ENCODE measurements at places on chromosomes 12 and 14.

DNA sequence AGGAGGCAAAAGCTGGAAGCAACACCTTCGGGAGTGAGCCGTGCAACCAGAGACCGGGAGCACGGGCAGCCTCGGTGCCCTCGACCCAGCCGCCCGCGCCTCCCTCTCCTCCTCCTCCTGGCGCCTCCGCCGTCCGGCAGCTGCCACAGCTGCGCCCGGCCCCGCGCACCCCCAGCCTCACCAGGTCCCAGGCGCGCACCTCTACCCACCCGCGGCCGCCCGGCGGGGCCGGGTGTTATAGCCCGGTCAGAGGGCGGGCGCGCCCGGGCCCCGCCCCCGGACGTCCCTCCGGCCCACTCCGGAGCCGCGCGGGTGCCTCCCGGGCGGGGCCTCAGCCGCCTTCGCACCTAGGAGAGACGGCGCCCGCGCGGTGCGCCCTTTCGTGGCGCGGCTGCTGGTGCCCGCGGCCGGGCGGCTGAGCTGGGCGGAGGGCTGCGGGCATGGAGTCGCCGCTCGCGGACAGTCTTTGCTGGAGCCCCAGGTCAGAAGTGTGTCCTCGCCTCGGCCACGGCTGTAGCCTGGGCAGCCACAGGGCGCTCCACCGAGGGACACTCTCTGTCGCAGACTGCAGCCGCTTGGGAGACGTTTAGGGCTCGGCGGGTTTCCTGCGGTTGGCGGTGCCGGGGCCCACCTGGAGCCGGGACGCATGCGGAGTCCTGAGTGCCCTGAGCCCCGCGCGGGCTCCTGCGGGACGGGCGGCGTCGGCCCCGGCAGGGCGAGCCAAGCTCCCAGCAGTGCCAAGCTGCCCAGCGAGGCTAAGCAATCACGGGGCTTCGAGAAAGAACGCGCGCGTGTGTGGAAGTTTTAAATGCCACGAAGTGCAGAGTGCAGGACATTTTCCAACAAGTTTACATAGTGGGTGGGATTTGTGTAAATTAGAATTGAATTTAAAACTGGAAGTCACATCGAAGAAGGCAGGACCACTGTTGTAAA is at the start of gene CPM:
CPM (minus strand) TSS at position 211 of the 933 bp plus-strand sequence. CDS start 334 bp downstream, outside the sequence.
- no peak for DNase-seq

DNA sequence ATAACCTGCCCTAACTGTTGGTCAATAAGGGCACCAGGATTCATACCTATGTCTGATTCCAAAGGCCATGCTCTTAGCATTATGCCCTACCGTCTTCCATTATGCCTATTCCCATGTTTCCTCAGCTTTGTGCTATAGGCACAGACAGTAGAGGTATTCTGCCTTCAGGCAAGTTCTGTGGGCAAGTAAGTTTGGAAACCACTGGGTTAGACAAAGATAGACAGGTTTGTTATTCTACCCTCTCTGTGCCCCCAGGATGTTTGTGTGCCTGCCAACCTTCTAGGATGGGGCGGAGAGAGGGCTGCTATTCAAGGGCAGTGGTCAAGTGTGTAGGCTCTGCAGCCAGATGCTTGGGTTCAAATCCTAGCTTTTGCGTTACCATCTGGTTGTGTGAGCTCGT is 4.6 kb downstream of the RAPGEF3 start:
- DNase-seq: no peak

DNA sequence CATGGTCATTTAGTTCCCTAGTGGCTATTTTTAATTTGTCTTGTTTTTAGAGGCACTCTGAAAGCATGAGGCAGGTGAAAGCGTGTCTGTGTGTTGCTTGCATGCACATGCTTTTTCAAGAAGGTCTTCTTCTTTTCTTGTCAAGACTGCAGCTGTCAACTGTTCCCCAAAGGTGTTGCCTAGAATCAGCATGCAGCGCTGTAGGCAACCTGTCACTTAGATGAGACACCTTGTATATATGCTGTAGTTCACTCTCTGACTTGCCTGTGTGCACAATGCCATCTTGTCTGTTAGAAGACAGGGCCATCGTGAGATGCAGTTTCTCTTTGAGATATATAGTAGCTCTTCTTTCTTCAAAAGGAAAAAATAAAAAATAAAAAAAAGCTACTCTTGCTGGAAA is 885.7 kb downstream of the DIO2 start:
- DNase-seq: no peak

DNA sequence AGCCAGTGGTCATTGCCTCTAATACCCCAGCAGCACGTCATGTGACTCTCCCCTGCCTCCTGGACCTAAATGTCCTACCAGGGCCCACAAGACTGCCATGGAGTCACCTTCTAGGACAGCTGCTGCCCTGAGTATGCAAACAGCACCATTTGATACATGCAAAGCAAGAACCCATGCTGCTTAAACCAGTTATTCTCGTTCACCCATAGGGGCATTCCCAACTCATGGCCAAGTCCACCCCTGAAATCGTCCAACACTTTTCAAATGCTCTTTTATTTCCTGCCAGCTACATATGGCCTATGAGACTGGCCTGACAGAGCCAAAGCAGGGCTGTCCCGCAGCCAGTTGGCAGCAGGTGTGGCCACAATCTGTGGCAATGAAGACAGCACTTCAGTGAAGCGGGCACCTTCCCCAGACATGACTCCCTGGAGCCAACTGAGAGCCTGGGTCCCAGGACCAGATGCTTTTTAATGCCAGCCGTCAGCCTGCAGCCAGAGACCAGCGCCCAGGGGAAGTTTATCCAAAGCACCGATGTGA is 99.9 kb downstream of the BCAT1 start:
- DNase-seq: no peak

DNA sequence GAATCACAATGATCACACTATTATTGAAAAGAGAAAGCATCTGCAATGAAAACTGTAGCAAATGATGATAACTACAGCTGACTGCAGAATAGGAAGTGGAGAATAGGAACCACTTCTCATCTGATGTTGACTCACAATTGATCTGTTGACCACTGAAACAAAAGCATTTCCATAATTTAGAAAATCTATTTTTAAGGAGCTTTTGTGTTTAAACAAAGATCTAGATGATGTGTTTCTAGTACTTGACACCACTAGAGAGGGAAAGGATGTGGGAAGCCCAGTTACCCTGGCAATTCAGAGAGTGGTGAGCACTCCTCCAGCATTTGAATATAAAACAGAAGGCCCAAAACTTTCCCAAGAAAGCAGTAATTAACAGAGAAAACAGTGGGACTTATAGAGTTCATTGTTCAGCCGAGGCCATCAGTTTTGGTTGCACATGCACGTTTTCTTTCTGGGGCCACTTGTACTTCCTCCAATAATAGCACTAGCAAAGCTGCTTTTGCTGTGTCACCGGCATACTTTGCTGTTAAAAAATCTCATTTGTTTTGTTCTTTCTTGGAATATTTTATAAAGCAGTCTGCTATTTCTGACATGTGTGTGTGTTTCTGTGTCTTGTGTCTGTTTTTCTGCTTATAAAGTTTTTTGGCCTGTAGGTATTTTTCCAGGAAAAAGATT is 76.1 kb upstream of the HECTD1 start:
- peak; percentile 70 for DNase-seq

- no peak for DNase-seq
These were observed 2.5 kb downstream of the SCN8A start for GRCh38 chr12:51593539-51593938.

- no peak for DNase-seq
These were observed 90.1 kb upstream of the KCNA1 start for GRCh38 chr12:4819654-4820053.

- DNase-seq: no peak
These were observed 7.3 kb downstream of the HELB start for GRCh38 chr12:66309606-66310005.

GRCh38 chr12:98341732-98342131 is 173.7 kb upstream of the TMPO start:
- DNase-seq: peak; percentile 19

GRCh38 chr12:112031472-112031871 is 18.2 kb downstream of the ERP29 start:
- no peak for DNase-seq

GRCh38 chr14:25552826-25553225 is 502.9 kb upstream of the STXBP6 start:
- no peak for DNase-seq

- DNase-seq: no peak
These were observed 1.4 kb downstream of the ZFYVE1 start for GRCh38 chr14:73025544-73025943.

DNA sequence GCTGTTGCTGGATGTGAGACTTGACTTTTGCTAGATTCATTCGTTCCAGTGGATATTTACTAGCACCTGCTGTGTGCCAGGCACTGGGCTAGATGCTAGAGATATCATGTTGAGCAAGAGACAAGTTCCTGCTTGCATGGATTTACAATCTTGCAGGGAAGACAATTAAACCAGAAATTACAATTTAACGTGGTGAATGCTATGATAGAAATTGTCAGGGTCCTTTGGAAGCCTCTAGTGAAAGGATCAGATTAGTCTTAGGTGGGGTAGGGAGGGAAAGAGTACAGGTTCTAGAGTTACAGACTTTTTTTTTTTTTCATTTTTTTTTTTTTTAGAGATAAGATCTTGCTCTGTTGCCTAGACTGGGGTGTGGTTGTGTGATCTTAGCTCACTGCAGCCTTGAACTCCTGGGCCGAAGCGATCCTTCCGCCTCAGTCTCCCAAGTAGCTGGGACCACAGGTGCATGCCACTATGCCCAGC is 36.7 kb downstream of the SPATS2 start:
- no peak for DNase-seq

DNA sequence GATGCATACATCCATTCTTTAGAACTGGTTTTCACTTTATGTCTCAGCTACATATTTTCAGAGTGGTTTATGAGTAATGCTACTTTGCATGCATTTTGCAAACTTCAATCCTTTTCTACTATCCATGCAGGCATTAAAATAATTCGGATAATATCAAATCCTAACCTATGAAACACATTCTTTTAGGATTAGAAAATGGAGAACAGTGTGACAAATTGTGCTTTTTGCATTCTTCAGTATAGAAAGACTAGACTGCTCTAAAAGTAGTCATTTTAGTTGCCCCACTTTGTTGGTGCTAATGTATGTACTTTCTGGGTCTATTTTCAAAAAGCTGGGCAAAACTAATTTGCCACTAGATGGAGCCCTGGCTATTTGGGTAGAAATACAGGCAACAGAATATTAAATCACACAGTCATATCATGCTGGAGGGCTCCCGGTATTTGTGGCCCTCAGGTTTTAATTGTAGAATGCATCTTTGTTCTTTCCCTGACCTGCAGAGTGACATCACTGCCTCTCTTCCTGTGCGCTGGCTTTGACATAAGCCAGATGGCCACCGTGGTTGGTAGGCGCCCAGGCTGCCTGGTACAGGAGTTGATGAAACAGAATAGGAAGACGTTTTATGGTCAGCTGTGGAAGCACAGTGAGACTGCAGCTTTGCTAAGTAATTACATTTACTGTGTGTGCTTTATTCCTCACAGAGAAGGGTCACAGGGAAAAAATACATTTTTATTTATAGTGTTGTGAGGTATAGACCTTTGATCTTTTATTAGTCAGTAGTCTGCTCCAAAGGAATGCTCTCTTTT is 28.1 kb downstream of the MSRB3 start:
- no peak for DNase-seq

- no peak for DNase-seq
These were observed 1.5 kb upstream of the STAT6 start for GRCh38 chr12:57112492-57113294.

DNA sequence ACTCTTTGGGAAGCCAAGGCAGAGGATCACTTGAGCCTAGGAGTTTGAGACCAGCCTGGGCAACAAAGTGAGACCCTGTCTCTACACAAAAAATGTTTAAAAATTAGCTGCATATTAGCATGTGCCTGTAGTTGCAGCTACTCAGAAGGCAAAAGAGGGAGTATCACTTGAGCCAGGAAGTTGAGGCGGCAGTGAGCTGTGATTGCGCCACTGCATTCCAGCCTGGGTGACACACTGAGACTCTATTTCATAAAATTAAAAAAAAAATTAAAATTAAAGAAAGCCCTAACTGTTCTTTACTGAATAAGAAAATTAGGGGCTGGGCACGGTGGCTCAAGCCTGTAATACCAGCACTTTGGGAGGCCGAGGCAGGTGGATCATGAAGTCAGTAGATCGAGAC is 27.0 kb downstream of the SENP1 start:
- no peak for DNase-seq

GRCh38 chr12:851913-852312 is 97.6 kb downstream of the RAD52 start:
- DNase-seq: no peak

- DNase-seq: no peak
These were observed 31.7 kb downstream of the ATP2A2 start for GRCh38 chr12:110312581-110313360.

- DNase-seq: no peak
These were observed 286.8 kb downstream of the LRIG3 start for GRCh38 chr12:58633479-58633878.

DNA sequence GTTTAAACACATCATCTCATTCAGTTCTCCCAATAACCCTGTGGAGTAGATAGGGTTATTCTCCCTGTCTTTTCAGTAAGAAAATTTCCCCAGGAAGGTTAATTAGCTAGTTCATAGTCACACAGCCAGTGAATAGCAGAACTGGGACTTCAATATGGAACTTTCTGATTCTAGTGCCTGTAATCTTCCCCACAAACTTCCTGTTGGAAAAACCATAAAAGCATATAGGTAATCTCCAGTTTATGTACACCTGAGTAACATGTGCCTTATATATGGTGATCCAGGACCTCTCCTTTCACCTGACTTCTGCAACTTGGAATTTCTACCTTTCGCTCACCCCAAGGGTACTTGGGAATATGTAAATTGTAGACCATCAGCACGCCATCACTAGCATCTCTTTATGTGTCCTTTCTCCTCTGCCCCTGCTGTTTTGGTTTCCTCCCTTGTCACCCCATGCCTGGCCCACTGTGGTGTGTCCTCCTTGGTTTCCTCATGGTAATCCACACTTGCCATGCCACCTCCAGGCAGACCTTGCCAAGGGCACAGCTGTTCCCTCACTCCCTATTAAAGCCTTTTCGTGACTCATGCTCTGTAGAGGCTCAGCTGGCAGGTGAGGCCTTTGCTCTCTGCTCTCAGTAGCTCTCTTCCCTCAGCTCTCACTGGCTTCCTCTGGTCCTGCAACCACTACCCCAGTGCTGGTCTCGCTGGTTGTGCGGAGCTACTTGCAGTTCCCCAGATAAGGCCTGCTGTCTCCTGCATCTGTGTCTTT is 16.7 kb downstream of the TBC1D30 start:
- no peak for DNase-seq

- DNase-seq: no peak
These were observed 110.4 kb downstream of the ZFP36L1 start for GRCh38 chr14:68682166-68683103.

- DNase-seq: no peak
These were observed 731.9 kb downstream of the NRXN3 start for GRCh38 chr14:78902010-78902623.

DNA sequence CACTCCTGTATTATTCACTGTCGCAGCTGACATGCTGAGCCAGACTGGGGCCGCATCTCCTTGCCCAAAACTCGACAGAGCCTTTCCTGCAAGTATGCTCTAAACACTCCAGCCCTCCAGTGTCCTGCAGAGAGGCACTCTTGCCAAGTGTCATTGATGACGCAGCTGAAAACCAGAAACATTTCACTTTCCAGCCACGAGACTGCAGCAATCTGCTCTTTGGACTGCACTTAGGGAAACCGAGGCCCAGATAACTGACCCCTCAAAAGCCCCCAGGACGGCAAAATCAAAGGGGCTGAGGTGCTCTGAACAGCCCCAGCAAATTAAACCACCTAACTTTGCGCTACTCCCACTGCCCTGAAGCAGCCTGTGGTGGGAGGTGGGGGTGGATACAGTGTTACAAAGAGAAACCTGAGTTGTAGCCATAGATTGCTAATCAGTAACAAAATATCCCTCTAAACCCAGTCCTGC is 2.6 kb downstream of the CCDC85C start:
- DNase-seq: no peak

- no peak for DNase-seq
These were observed 585.6 kb downstream of the GALC start for GRCh38 chr14:87407344-87407743.
